ENCODE measurements at places on chromosomes 1 and 21.

GRCh38 chr1:95246511-95246910 lies 12.5 kb downstream of the RWDD3 start:
- no peak for DNase-seq

GRCh38 chr1:70893381-70893780 lies 154.2 kb downstream of the PTGER3 start:
- DNase-seq: no peak

GRCh38 chr21:44444286-44444931 lies 10.9 kb upstream of the LRRC3 start:
- DNase-seq: no peak

DNA sequence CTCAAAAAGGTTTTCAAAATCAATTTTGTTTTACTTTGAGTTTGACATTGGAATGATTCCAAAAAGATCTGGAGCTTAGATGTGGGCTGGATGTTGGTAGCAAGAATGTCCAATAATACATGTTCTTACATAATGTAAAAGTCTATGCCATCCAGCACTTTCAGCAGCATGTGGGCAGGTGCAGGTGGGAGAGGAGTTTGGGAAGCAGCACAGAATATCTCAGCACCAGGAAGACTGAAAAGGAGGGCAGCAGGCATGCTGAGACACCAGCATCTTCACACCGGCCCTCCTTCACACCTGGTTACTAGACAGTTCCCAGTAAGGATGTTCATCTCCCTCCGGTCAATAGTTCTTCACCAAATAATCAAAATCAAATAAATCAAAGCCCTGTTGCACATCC lies 166.6 kb downstream of the ZBTB18 start:
- no peak for DNase-seq

- DNase-seq: no peak
Observed at GRCh38 chr1:91015794-91016550, 5.9 kb downstream of the ZNF644 start.

DNA sequence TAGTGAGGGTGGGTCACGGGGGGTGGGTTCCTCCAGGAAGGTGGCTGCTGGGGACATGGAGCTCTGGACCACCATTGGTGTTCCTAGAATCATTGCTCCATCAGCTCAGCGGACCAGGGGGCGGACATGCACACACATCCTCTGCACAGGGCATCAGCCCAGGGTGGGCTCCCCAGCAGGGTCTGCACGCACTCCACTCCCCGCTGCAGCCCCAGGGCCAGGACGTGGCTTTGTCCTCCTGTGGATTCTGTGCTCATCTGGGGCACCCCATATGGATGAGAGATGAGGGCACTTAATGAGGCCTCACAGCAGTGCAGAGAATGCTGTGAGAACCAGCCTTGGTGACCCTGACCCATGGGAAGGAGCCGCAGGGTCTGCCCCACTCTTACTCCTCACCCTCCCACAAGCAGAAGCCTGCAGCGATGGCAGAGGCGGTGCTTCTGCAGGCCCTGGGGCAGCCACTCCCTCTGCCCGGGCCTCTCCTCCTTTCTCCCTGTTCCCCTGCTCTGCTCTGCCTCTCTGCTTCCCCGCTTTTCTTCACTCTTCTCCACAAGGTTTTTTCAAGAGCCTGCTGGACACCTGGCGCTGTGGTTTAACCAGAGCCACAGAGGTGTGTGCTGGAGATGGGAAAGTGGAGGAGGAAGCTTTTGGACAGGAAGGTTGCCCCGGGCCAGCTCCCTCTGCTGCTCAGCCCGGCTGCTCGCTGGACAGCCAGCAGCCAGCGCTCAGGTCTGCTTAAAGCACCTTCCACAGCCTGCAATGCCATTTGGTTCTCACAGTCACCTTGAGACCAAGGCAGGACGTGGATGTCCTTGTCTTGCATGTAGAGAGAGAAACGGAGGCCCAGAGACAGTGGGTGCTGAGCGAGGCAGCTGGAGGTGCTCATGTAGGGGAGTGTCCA lies 26.3 kb upstream of the PCBP3 start:
- DNase-seq: no peak

DNA sequence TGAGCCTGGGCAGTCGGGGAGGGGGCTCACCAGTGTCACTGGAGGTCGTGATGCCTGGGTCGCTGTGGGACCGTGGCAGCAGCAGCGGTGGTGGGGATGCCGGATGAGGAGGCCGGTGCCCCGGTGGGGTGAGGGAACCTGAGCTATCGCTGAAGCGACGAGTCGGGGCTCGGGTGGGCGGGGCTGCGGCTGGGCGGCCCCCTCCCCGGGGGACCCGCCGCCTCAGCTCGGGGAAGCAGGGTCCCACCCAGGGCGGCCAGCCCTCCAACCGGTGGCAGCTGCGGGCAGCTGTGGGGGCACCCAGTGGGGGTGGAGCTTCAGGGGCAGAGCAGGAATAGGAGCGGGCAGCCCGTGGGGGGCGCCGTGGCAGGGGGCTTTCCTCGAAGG lies 5.0 kb downstream of the ENTREP3 start:
- no peak for DNase-seq

- no peak for DNase-seq
Observed at GRCh38 chr1:239772446-239772845, 319.2 kb upstream of the FMN2 start.

- DNase-seq: no peak
Observed at GRCh38 chr1:10734375-10734774, 62.1 kb downstream of the CASZ1 start.

- no peak for DNase-seq
Observed at GRCh38 chr1:200033511-200034261, 6.2 kb downstream of the NR5A2 start.

GRCh38 chr1:242239398-242239797 lies 240.5 kb upstream of the MAP1LC3C start:
- no peak for DNase-seq

GRCh38 chr21:43262427-43262826 lies 93.6 kb downstream of the CRYAA start:
- no peak for DNase-seq

DNA sequence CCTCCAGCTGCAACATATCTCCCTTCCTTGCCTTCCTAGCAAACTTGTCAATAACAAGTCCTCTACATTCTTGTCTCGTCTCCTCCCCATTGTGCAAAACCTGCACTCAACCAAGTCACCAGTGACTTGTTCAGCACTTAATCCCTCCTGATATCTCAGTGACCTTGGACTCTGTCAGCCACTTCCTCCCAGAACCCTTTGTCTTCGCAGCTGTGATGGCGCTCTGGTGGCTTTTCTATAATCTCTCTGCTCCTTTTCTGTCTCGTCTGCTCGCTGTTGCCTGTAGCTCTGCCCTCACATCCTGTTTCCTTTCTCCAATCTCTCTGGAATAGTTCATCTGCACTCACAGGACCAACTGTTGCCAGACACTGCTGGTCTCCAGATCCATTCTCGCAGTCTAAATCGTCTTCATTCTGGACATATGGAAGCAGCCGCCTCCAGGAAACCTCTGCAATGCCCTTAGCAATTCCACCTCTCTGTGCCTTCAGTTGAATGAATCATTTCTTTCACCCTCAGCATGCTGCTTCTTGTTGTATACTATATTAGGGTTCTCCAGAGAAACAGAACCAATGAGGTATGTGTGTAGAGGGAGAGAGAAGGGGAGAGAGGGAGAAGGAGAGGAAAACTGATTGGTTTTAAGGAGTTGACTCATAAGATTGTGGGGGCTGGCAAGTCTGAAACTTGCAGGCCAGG lies 17.4 kb upstream of the IFNAR2 start:
- no peak for DNase-seq

DNA sequence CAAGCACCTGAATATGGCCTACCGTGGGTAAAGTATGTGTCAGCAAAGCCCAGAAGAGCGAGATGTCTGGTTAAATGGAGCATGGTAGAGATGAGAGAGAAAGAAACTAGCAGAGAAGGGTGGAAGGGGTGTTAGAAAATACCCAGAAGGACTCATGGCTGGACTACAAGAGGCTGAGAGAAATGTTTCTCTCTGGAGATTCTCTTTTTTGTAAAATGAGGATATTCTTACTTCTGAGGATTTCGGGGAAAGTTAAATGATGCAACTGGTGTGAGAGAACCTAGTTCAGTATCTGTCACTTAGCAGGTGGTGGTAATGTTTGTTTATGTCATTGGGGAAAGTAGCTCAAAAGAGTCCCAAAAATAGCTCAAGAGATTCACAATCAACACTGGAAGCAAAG lies 7.2 kb upstream of the EPS15 start:
- DNase-seq: no peak

All from amygdala (tissue), 56 donors.